ENCODE measurements at places on chromosomes 2 and 18. TPM values are rescaled to one million over a fixed set of nuclear protein-coding genes. Genes with fewer than 3 reads are reported as not detected.

The STARD6 gene
- total RNA-seq: not detected

The LPIN1 gene
- 35.3 TPM for total RNA-seq

The RAB6D gene
- 3.0 TPM for total RNA-seq

The CYS1 gene
- 2.9 TPM for total RNA-seq

The NYAP2 gene
- 1.0 TPM for total RNA-seq

The RESP18 gene
- not detected for total RNA-seq

The GCG gene
- total RNA-seq: 21.1 TPM
